ENCODE measurements at places on chromosomes 3 and 15.

- DNase-seq, result no peak
Observed at GRCh38 chr3:13715167-13715954, 164.5 kb downstream of the WNT7A start.

- DNase-seq, result no peak
Observed at GRCh38 chr15:64917211-64917610, 5.5 kb downstream of the ANKDD1A start.

DNA sequence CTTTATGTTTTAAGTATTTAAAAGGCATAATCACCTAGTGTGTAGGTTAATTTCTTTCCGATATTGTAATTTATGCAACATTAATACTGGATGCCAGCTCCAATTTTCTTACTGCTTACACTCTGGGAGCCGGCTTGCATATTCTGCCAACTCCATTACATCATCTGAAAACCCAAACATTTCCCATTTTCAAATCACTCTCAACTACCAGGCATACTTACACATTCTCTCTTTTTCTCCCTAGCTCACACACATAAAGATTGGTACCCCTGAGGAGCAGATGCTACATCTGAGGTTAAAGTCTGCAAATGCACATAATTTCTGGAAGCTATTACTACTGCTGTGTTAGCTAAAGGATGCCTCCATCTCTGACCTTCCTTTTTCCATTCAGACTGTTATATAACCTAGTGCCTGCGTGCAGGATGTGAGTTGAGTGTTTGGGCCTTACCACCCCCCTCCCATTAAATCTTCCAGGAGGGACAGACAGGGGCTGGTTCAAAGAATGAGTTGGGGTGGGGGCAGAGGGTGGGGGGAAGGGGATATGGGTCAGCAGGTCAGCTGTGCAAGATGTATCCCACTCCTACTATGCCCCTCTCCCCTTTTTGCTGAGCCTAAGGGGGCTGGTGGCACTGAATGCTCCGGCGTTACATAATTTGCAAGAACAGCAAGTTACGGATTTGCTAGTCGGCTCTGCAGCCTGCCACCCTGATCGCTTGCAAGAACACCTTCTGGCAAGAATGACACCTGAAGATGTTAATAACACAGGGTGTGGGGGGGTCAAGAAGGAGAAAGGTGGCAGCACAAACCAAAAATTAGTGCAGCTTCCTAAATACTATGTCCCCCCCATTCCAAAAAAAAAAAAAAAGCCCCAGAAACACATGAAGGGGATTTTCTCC lies 2.5 kb downstream of the RORA start:
- DNase-seq, result no peak

DNA sequence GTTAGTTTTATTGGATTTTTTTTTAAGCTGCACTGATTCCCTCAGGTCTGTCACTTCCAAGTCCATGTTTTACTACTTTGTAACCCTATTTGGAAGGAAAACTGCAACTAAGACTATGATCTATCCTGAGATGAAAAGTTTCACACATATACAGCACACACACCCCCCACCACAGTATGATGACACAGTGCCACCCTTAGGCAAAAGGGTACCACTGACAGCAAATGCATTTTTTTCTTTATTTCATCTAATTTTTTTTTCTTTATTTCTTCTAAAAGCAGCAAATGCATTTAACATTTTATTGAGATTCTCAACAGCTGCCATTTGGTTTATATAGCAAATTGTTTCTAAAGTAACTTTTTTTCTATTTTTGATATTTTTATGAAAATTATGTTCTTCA lies 21.2 kb downstream of the NGRN start:
- DNase-seq, result no peak

DNA sequence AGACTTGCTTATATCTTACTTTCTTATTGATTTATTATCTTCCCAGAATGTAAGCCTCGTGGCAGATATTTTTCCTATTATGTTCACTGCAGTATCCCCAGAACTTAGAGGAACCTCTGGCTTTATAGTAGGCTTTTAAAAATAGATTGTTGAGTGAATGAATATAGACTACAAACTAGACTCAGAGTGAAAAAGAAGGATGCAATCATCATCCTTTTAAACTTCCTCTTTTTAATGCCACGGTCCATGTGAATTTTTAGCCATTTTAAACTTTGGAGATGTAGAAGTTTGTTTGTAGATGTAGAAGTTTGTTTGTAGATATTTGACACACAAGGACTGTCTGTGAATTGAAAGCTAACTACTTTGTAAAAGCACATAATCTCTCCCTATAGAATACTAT lies 7.2 kb upstream of the P2RY12 start:
- no peak for DNase-seq

DNA sequence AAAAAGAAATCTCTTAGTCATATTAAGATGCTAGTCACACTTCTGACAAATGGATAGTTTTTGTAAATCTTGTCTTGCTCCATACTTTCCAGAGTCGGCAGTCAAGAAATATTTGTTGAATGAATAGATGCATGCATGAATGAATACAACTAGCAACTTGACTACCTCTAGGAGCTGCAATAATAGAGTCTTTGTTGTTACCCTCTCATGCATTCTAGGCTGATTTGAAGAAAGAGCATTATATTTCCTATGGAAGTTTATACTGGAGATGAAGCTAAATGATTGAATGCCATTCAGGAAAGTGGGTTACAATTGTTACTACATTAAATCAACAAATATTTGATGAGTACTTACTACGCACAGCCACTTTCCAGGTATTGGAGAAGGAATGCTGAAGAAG lies 18.1 kb upstream of the TRAT1 start:
- no peak for DNase-seq

DNA sequence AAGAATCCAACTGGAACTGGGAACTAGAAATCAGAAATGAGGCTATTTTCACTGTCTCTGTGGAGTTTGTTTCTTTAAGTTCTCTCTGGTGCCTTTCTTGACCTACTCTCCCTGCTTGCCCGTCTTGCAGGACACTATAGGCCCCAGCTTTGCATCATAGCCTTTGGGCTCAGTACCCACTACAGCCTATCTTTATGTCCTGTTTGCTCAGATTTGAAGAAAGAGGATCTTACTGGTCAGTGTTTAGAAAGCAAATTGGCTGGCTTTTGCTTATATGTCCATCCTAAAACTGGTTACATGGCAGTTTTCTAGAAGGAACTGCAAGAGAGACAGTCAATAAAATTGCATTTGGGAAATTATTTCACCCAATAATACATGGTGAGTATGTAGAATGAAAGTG lies 231.8 kb upstream of the TBL1XR1 start:
- DNase-seq, result no peak

GRCh38 chr3:9791127-9791526 lies 1.1 kb downstream of the TADA3 start:
- no peak for DNase-seq

GRCh38 chr3:27532426-27533260 lies 48.5 kb upstream of the SLC4A7 start:
- DNase-seq, result no peak

- no peak for DNase-seq
Observed at GRCh38 chr15:34754171-34754601, 612 bp downstream of the GJD2 start.

All from stimulated activated CD8-positive, alpha-beta memory T cell treated with anti-CD3 and anti-CD28 coated beads, Interleukin-7, amount 100 ng/mL, for 1 hour (primary cell).